ENCODE measurements at places on chromosomes 5 and 9. TPM values are rescaled to one million over a fixed set of nuclear protein-coding genes. Genes with fewer than 3 reads are reported as not detected.

DNA sequence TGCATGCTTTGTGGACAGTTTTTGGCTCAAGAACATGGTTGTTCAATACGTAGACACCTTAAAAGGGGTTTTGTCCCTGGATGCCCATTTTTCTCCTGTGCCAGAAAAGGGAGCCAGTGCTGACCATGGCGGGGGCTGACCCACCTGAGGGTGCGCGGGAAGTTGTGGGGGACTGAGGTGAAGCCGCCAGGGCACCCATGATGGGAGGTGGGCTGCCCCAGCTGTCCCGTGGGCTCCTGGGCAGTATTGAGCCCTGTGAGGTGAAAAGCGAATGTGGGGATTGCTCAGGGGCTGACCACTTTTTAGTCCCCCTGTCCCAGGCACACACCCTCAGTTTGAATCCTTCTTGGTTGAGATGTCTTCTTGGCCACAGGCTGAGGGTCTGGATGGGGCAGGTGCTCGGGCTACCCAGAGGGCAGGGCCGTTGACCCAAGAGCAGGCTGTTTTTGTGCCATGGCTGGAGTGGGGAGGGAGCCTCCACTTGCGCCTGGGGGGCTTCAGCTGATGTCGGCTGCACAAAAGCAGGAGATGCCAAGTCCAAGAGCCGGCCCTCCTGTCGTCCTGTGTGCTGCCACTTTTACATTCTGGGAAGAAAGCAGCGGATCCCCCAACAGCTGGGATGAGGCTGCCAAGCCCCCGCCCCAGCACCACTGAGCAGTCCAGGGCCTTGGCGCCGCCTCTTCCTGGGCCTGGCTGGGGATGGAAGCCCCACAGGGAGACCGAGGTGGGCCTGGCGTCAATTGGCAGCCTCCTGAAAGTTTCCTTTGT is 120.1 kb downstream of the WNK2 start:
- no peak overlapping the region for H3K27ac ChIP-seq
- no peaks in the 10 kb centered on the region for H3K27me3 ChIP-seq
- H3K4me3 ChIP-seq: no peak overlapping the region
- H3K36me3 ChIP-seq: no peaks in the 10 kb centered on the region

PTGES gene
- 0.29 TPM for total RNA-seq

GRCh38 chr9:108325406-108325805 is 530.4 kb downstream of the ACTL7B start:
- no peaks in the 10 kb centered on the region for H3K27me3 ChIP-seq
- H3K4me3 ChIP-seq: no peak overlapping the region
- no peaks in the 10 kb centered on the region for H3K36me3 ChIP-seq
- H3K4me1 ChIP-seq: no peaks in the 10 kb centered on the region

DNA sequence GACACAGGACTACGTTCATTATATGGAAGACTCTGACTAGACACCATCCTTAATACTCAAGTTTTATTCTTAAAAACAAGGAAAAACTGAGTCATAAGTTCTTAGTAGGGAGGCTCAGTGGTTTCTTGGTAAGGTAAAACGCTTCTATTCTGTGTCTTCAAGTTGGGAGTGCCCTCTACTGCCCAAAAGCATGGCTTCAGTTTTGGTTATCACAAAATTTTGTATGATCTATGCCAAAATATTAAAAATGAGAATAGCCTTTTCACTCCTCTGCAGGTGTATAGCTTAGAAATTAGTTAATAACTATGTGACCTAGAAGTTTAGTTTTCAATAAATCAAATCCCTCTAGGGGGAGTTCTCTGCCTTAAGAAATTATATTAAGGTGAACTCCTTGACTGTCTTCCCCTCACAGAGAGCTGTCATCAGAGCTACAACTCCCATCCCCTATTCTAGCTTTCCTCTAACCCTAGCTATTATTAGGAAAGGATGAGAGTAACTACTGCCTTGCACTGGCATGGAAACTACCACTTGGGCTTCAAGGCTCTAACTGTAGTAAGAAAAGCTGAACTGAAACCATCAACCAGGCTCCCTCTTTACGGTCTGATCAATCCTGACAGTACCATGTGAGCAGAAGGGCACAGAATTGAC is 189.7 kb downstream of the GNAQ start:
- H3K27ac ChIP-seq: peak overlapping the region; percentile 21
- no peak overlapping the region for H3K4me3 ChIP-seq
- H3K36me3 ChIP-seq: no peaks in the 10 kb centered on the region
- H3K27me3 ChIP-seq: no peaks in the 10 kb centered on the region

DNA sequence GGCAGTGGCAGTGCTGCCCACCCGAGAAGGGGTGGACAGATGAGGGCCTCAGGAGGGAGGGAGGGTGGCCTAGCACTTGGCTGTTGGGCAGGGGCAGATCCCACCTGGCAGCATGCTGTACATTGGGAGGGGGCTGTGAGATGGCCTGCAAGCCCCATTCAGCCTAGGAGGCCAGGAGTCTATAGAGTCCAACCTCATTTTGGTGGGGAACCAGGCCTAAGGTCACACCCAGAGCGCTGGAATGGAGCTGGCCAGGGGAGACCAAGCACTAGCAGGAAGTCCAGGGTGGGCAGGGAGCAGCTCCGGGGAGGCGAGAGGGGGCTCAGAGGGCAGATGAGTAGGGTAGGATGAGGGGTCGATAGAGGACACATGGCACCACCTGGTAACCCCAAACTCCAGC is 22.9 kb downstream of the TRIM14 start:
- H3K4me1 ChIP-seq: peaks cover 16% of the 10 kb centered on the region
- no peak overlapping the region for H3K4me3 ChIP-seq
- no peaks in the 10 kb centered on the region for H3K36me3 ChIP-seq
- no peaks in the 10 kb centered on the region for H3K27me3 ChIP-seq
- H3K27ac ChIP-seq: no peak overlapping the region

TERT gene
- not detected for total RNA-seq

DNA sequence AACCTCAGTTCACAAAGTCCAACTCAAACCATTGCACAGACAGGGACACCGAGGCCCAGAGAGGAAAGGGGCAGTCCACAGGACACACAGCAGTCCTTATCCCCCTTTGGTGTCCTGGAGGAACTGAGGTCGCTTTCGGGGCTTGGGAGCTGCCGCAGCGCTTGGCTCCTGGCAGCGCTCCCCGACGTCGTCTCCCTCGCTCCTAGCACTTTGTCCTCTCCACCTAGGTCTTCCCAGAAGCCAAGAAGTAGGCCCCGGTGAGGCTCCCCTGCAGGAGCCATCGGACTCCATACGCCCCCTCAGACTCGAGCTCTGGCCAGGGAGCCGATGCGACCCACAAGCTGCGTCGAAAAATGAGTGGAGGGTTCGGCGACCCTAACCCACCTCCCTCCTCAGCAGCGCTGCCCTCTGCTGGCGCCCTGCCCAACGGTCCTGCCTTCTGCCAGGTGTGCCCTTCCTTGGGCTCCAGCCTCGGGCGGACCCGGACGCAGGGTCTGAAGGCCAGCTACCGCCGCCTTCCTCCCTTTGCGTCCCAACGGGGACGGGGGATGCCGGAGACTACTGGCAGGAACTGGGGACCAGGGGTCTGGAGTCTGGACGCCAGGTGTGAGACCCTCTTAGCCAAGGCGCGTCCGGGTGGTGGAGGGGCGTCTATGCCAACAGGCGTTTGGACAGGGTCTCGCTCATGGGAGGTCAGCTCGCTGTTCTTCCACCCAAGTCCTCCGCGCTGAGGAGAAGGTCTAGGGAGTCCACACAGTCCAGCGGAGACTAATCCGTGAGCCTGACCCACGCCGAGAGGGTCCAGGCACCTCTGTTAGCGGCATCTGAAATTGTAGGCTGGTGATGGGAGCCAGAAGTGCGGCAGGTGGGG is 2.1 kb upstream of the PRDM12 start:
- DNase-seq: no peak
- peaks cover 73% of the 10 kb centered on the region for H3K27me3 ChIP-seq
- H3K36me3 ChIP-seq: no peaks in the 10 kb centered on the region
- H3K4me1 ChIP-seq: peaks cover 73% of the 10 kb centered on the region
- no peak overlapping the region for H3K4me3 ChIP-seq
- no peak overlapping the region for H3K27ac ChIP-seq

GRCh38 chr5:146796911-146797310 is 81.6 kb downstream of the PPP2R2B start:
- H3K4me3 ChIP-seq: no peak overlapping the region
- no peaks in the 10 kb centered on the region for H3K4me1 ChIP-seq
- H3K27me3 ChIP-seq: no peaks in the 10 kb centered on the region
- H3K27ac ChIP-seq: no peak overlapping the region

DNA sequence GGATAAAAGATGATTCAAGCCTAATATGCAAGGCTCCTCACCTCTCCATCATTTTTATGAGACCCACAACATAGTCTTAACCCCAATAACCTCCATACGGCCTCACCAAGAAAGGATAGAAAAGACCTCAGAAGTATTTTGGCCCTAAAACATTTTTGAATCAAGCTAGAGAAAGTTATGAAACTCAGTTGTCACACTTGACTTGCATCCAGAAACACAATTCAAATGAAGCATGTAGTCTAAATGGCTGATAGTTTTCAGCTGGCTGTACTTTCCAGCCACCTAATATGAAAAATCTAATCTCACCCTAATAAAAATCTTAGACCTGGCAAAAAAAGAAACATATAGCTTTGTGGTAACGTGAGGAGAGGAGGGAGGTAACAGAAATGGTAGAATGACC is 116.1 kb downstream of the ARL15 start:
- no peaks in the 10 kb centered on the region for H3K27me3 ChIP-seq
- H3K4me1 ChIP-seq: peaks cover 14% of the 10 kb centered on the region
- no peak overlapping the region for H3K27ac ChIP-seq
- DNase-seq: no peak
- H3K4me3 ChIP-seq: no peak overlapping the region
